ENCODE measurements at places on chromosomes 2 and 18. TPM values are rescaled to one million over a fixed set of nuclear protein-coding genes. Genes with fewer than 3 reads are reported as not detected.

DNA sequence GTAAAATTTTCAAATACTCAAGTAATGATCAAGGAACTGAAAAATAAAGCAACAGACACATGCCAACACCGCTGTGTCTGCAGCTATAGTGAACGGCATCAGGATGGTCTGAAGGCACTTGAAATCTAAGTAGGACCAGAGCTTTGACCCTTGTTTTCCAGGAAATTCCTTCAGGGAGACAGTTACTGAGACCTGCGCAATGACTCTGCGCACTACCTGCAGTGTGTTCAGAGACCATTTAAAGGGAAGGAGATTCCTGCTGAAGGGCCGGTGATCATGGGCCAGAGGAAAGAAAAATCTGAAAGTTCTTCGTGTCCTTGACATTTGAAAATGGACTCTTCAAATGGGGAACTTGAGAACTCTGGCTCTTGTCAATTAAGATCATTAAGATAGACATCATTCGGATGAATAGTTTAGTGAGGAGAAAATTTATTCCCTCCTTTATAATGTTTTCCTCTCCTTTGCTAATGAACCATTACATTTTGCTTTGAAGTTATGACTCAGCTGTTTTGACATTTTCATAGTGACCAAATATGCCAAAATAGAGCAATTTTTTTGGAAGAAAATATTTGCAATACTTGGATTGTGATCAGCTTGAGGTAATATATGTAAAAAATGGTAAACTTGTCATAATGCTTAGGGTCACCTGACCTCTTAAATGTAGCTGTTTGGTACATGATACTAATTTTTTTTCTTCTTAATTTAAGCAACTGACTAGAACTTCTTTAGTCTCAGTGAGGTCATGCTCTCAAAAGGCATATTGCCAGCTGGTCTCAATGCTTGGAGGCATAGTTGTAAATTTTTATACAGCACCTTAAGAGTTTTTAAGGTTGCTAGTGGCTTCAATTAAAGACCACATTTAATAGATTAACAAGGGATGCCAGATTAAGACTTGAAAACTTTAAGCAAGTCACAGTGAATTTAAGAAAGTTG lies 329.3 kb downstream of the ARHGAP15 start:
- no peak for DNase-seq

DNA sequence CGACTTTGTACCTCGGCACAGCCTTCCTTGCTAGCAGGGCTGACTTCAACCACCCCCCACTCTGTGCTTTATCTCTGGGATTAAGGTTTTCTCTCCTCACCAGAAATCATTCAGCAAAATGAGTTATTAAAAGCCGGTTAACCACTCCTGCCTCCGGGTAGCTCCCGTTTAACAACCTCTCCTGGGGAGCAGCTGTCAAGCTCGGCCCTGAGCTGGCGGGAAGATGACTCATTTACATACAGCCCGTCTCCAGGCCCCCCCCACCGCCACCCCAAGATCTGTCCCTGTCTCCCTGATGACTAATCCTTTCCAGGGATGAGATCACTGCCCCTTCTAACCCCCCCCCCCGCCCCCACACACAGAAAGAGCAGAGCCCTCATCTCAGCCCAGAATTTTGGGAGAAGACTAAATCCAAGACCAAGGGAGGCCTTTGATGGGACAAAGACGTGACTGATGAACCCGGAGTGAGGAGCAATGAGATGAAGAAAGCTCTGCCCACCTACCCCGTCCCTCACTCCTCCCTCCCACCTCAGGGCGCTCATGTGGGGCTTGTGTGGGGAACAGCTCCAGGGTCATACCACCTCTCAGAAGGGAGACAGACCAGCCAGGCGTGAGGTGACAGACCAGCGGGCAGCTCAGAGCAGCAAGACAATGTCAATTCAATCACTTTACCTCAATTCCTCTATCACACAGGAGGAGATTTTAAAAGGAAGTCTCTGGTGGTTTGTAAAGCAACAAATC lies 131.4 kb downstream of the MSH2 start:
- DNase-seq: no peak

- DNase-seq: no peak
Measured at GRCh38 chr18:62179213-62179612, 7.6 kb downstream of the PIGN start.

GREB1L gene
- total RNA-seq: not detected

DNA sequence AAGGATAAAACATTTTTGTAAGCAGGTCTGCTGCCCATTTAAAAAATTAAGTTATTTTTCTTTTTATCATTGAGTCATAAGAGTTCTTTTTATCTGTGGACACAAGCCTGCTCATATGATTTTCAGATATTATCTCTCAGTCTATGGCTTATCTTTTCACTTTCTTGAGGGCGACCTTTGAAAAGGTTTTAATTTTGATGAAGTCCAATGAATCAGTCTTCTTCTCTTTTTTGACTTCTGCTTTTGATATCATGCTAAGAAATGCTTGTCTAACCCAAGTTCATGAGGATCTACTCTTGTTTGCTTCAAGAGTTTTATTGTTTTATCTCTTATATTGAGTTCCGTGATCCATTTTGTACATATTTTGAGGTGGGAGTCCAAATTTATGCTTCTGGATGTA lies 36.5 kb downstream of the PSMD14 start:
- no peak for DNase-seq

BCL2 gene
- total RNA-seq: 28.2 TPM

DNA sequence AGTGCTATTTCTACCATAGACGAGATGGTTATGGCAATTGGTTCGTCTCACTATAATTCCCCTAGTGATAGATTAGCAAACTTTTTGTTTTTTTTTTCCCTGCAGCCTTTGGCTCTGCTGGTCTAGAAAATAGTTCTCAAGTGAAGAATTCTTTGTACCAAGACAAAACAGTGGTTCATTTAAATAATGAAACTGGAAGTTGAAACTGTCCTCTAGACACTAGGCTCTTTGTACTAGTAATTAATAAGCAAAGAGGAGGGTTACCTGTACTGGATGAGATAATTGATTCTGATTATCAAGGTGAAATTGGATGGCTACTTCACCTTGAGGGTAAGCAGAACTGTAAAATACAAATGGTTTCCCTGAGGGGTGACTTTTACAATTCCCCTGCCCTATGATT lies 156.9 kb upstream of the DCC start:
- no peak for DNase-seq
